Non-pigmented ciliary epithelial cell (primary cell): ENCODE measurements at places on chromosomes 11 and 22.

- DNase-seq = no peak
Observed at GRCh38 chr11:48168815-48169214, 47.8 kb upstream of the OR4B1 start.

DNA sequence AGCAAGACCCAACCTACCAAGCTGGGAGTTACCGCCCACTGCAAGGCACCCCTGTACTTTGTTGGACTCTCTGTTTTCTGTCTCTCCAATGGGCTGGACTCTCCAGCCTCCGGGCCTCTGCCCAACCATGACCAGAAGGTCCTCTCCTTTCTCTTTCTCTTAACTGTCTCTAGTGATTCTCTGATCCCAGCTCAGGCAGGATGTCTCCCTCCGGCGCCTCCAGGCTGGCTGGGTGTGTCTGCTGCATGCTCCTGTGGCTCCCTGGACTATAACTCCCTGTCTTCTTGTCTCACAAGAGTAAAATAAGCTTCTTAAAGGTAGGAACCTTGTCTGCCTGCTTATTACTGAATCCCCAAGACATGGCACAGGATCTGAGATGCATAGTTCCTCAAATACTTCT is 36.3 kb downstream of the TIMP3 start:
- DNase-seq = no peak

- DNase-seq = no peak
Observed at GRCh38 chr11:114915871-114916805, 237.8 kb downstream of the NXPE2 start.

DNA sequence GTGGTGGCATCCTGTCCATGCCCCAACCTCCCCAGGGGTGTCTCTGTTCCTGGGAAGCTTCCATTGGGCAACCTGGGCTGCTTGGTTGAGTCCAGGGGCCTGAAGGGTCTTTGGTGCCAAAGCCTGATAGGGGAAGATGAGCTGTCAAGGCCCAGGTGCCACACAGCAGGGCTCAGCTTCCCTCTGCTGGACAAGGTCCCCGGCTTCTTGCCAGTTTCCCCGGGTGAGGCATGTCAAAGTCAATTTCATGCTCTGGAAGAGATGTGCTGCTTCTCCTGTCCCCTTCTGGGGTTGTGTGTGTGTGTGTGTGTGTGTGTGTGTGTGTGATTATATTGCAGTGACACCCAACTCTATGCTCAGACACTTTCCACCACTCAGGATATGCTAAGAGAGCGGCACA is 26.9 kb downstream of the TP53I11 start:
- DNase-seq = no peak

GRCh38 chr22:25060522-25061071 is 108.1 kb downstream of the KIAA1671 start:
- DNase-seq = no peak

DNA sequence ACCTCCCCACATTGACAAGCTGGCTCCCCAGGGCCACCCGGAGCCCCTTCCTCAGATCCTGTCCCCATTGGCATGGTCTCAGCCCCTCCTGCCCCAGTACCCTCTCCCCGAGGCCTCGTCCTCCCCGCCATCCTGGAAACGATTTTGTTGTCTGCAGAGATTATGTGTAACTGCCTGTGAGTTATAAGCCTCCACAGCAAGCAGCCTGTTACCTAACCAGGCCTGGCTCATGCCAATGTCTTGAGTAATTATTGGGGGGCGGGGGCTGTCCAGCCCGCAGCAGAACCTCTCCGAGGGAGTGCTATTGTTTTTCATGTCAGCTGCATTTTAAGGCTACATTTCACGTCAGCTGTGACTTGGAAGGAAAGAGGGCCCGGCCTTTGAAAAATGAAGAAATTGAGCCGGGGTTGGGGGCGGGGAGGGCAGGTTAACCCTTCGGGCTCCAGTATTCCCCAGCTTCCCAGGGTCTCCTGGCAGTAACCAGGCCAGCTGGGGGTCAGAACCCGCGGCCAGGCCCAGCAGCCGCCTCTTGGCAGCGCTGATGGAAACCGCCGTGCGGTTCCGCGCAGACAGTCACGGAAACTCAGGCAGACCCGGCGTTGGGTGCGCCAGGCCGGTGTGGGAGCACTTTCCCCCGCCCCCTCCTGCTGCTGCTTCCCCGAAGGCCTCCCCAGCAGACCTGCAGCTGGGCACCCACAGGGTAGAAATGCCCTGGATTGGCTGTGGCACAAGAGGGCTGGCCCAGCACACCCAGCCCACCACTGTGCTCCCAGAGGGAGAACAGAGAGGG is 59.5 kb downstream of the CDKN1C start:
- peak; percentile 91 for DNase-seq

- peak; percentile 83 for DNase-seq
Observed at GRCh38 chr11:95147364-95147905, 57.8 kb downstream of the ENDOD1 start.

DNA sequence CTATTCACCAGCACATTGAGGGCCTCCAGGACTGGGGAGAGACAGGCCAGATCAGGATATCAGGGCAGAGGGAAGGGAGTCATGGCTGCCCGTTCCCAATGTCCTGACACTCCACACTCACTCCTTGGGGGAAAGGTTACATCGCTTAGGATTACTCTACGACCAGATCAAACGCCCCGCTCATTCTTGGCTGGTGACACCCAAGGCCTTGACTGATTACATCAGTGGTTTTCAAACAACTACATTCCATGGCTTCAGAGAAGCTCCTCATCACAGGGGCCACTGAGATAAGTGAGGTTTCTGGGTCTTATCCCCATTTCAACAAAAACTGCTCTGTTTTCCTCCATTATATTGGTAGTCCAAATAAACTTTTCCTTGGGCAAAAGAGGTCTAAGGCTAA is 15.0 kb downstream of the UBE2L6 start:
- no peak for DNase-seq

DNA sequence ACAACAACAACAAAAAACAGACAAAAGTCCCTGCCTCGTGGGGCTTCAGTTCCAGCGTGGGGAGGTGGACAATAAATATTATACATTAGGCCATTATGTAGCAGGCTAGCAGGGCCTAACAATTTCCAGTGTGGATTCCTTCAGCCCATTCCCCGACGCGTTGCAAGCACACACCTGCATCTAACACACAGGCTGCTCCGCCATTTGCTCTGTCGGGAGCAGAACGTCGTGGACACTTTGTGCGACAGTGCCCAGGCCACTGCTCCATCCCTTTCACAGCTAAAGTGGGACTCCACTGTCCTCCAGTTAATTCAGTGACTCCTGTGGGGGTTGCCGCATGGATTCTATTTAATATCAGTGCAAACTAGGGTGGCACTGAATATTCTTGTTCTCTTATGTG is 10.9 kb upstream of the FGF3 start:
- DNase-seq = no peak

- no peak for DNase-seq
Observed at GRCh38 chr22:37050913-37051312, 629 bp upstream of the KCTD17 start.

GRCh38 chr22:22164541-22165272 is 79.9 kb upstream of the VPREB1 start:
- DNase-seq = no peak

DNA sequence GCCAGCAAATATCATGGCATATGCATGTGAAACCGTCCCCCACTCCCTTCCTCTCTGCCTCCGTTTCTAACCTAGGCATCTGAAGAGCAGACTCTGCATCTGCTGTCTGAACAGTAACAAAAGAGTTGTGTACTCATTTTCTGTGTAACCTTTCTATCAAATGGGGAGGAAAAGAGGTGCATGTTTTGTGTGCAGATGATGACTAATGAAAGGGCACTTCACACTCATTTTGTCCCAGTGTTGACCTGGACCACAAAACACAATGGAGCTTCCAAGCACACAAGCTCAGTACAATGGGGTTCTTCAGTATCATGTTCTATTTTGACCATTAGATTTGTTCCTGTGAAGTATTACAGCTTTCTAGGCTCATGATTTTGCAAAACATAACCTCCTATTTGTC is 13.0 kb downstream of the JHY start:
- no peak for DNase-seq

GRCh38 chr22:25177226-25177625 is 22.4 kb upstream of the CRYBB3 start:
- DNase-seq = no peak

DNA sequence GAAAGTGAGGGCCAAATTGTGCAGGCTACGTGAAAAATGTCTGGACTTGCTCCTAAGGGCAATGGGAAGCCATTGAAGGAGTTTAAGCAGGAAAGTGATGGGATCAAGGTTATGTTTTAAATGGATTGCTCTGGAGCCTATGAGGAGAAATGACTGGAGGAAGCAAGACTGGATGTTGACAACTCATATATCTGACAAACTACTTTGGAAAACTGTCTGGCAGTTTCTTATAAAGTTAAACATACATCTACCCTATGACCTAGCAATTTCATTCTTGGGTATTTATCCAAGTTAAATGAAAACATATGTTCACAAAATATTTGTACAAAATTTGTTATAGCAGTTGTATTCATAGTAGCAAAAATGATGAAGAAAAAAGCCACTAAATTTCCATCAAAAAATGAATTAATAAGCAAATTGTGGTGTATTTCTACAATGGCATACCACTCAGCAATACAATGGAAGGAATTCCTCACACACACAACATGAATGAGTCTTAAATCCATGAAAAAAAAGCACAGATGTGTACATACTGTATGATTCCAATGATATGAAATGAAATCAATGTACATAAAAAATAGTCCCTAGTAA is 24.1 kb downstream of the FZD4 start:
- DNase-seq = no peak

DNA sequence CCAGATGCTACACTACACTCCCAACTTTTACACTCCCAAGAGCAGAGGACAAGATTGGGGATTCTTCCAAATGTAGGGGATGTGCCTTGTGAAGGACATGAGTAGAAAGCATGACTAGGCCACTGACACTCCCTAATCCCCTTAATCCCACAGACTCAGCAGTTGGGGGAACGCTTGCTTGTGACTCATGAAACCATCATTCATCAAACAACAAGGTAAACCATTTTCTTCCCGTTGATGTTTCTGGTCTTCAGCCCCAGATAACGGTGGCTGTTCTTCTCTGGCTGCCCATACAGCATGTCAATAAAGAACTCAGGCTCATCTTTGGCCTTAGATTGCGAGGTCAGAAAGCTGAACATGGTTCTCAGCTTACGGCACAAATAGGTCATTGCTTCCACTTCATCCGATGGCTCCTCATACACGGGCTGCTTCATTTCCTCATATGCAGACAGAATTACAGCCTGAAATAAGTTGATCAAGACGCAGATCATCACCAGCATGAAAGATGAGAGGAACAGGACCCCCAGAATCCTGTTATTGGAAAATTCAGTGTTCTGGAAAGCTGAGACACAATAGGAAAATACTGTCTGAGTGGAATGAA is 6.4 kb upstream of the CDPF1 start:
- DNase-seq = no peak

- DNase-seq = no peak
Observed at GRCh38 chr22:36175892-36176291, 15.3 kb upstream of the APOL3 start.

DNA sequence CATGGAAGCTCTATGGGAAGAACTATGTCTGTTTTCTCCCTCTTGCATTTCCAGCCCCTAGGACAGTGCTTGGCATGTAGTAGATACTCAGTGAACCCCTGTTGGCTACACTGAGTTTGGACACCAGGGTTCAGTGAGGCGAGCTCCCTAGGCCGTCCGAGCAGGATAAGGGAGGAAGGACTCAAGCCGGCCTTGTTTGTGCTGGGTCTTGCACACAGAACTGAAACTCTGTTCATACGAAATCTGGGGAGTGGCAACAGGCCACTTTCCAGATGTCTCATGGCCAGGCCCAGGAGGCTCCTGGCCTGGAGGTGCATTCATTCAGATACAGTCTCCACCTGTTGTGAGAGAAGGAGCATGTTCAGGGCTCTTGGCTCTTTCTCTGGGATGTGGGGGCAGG is 23.6 kb upstream of the LMO1 start:
- no peak for DNase-seq

GRCh38 chr11:77203901-77204753 is 76.1 kb downstream of the MYO7A start:
- DNase-seq = no peak

- DNase-seq = no peak
Observed at GRCh38 chr11:77523712-77524111, 49.8 kb upstream of the PAK1 start.

DNA sequence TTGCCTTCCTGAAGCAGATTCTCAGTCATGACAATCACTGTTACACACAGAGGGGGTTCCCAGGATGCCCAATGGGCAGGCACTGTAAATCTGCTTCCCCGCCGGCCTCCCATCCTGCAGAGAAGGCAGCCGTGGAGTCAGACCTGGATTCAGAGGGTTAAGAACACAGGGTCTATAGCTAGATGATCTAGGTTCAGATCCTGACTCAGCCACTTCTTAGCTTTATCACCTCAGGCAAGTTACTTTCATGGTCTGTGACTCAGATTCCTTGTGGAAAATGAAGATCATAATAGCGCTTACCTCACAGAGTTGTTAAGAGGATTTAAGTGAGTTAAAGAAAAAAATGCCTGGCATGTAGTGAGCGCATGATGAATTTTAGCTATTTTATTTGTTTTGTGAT is 95.9 kb downstream of the TIMP3 start:
- no peak for DNase-seq

DNA sequence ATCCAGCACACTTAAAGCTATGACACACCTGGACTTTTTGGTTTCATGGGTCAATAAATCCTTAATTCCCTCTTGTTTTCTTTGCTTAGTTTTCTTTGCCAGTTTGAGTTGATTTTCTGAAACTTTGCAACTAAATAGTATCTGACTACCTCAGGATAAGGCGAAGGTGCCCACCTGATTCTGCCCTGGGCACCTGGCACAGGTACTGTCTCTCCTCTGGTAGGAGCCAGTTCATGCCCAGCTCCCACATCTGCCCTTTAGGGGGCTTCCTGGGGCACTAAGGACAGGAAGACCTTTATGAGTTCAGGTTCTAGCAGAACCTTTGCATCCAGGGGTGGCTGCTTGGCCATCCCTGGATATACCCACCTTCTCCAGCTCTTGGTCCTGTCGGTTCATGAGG is 19.6 kb upstream of the KCNJ11 start:
- DNase-seq = no peak

- peak; percentile 15 for DNase-seq
Observed at GRCh38 chr11:73625696-73626318, 20.6 kb upstream of the PLEKHB1 start.

DNA sequence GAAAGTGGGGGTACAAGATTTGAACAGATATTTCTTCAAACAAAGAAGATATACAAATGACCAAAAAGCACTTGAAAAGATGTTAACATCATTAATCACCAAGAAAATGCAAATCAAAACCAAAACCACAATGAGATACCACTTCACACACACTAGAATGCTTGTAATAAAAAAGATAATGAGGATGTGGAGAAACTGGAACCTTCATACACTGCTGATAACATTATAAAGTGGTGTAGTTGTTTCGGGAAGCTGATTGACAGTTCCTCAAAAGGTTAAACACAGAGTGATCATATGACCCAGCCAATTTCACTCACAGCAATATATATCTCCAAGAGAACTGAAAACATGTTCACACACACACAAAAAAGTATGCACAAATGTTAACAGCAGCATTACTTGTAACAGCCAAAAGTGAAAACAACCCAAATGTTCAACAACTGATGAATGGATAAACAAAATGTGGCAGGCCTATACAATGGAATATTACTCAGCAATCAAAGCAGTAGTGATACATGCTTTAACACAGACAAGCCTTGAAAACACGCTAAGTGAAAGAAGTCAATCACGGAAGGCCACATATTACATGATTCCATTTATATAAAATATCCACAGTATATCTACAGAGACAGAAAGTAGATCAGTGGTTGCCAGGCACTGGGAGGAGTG is 15.1 kb downstream of the PITPNB start:
- no peak for DNase-seq
